ENCODE measurements at places on chromosomes 3 and 15. TPM values are rescaled to one million over a fixed set of nuclear protein-coding genes. Genes with fewer than 3 reads are reported as not detected.

Gene FRMD5
- not detected for total RNA-seq

- DNase-seq = no peak
- no peak overlapping the region for H3K4me3 ChIP-seq
- H3K27ac ChIP-seq = no peak overlapping the region
- H3K27me3 ChIP-seq = no peaks in the 10 kb centered on the region
Observed at GRCh38 chr3:148641722-148642121, 56.0 kb upstream of the AGTR1 start.

DNA sequence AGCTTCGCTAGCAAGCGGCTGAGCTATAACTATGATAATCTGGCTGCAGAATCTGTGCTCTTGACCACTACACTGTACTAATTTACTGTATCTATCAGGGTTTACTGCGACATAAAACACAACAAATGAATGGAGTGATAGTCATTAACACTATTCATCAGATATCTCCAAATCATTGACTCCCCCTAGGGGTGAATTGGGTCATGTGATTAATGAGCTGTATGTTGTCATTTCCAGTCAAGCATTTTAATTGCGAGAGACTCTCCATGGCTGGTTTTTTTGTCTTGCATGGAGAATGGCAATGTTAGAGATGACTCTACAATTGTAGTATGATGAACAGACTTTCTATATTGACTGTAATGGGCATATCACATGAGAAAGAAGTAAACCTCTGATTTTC lies 10.5 kb upstream of the TM4SF18 start:
- no peak overlapping the region for H3K27ac ChIP-seq
- H3K36me3 ChIP-seq = no peaks in the 10 kb centered on the region
- no peak for DNase-seq
- H3K4me1 ChIP-seq = no peaks in the 10 kb centered on the region
- H3K27me3 ChIP-seq = peaks cover 44% of the 10 kb centered on the region
- no peak overlapping the region for H3K4me3 ChIP-seq

- H3K27me3 ChIP-seq = no peaks in the 10 kb centered on the region
- H3K4me1 ChIP-seq = no peaks in the 10 kb centered on the region
- no peaks in the 10 kb centered on the region for H3K36me3 ChIP-seq
- no peak overlapping the region for H3K27ac ChIP-seq
Observed at GRCh38 chr3:27085829-27086730, 283.1 kb downstream of the NEK10 start.
